ENCODE measurements at places on chromosomes 6 and 20.

DNA sequence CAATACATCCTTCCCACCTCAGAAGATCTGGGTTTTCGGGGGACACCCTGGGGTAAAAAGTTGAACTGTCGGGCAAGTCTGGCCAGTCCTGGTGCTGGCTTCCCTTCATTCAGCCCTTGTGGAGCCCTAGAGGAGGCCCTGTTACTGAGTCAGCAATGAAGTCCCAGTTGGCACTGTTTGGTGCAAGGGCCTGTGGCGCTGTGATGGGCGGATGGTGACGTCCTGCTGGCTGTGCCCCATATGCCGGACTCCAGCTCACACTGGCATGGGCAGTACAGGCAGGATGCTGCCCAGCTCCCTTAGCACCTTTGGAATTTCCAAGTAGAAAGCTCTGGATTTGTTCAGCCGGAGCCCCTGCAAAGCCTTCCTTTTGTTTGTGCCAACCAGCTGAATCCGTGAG, 186.2 kb upstream of the PMEPA1 start:
- no peak for DNase-seq

DNA sequence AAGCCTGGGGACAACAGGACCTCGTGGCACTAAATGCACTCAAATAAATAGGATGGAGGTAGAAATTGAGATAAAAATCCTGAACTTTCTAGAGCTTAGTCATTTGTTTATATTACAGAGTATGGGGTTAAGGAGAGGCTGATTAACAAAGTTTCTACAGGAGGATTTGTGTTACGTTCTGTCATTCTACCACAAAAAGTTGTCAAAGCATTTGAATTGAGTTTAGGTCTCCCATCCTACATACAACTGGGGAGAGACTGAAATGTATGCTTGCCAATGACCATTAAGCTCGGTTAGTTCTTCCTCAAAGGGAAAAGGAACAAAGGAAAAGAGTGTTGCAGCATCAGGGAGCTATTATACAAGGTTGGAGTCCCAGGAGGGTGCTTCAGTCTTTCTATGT, 597.9 kb downstream of the COL12A1 start:
- no peak for DNase-seq

DNA sequence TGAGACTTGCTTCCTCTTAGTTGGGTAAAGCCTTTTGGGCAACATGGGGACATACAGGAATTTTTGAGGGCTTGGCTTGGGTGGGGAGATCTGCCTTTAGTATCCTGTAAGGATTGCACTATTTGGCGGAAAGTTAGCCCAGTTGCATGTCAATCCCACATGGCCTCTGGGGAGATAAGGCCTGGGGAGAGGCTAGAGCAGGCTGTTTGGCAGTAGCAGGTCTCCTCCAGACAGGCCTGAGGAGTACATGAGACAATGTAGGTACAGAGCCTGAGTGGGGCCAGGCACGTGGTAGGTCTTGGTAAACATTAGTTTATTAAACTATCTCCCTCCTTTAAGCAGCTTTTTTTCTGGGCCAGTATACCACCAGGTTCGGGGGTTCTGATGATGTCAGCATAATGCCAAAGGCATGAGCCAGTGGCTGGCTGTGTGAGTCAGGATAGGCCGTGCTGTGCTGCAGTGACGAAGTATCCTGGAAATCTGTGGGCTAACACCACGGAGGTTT, 147.9 kb downstream of the VEGFA start:
- no peak for DNase-seq

GRCh38 chr6:170152989-170153388, 137.9 kb downstream of the DLL1 start:
- DNase-seq, result no peak

GRCh38 chr6:39082310-39082709, 32.7 kb downstream of the SAYSD1 start:
- no peak for DNase-seq

- no peak for DNase-seq
Observed at GRCh38 chr20:54153041-54153327, 20.8 kb downstream of the CYP24A1 start.

DNA sequence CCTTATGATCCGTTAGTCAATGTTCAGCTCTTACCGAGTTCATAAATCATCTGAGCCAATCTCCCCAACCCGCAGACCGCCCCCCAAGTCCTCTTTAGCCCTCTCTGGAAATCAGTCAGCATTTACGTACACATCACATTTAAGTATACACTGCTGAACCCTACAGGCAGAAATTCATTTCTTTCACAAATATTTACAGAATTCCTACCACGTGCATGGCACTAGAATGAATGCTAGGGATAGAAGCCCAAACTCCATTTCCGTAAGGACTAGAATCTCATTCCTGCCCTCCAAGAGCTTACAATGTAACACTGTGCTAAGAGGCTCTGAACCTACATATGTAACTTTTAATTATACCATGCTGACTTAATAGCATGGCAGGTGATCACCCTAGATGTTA, 1.8 kb downstream of the OSER1 start:
- DNase-seq, result no peak

- no peak for DNase-seq
Observed at GRCh38 chr6:29816030-29816429, 11.6 kb upstream of the HLA-G start.

DNA sequence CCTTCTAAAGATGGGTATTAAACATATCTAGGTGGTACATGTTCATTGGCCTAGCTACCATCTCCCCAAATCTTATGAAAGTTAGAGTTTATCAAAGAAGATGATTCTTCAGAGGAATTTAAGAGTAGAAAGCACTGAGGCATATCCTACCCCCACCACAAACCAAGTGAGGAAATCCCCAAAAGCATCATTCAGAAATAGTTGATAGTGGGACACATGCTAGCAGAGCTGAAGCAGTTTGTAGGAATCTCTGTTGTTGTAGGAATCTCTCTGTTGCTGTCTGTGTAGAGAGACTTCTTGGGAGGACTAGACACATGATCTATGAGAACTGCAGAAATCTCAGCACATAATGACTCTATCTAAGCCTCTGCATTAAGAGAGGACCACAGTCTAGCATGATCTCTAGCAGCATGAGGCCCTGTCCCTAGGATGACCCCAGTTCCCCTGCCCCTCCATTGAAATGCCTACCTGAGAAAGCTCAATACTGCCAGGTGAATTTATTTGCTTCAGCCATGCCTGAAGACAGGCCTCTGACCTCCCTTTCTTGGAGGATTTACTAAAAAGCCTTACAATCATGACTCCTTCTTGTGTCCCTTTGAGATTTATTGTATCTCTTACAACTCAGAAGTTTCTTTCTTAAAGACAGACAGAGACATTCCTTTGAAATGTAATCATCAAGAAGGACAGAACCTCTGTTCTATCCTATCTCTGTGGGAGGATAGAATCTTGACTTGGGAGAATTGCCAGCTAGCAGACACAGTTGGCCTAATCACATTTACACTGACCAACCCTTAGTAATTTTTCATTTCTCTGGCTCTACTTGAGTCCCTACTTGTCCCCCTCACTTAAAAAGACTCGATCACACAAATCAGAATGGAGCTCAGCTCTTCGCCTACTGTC, 582.4 kb downstream of the PHF3 start:
- no peak for DNase-seq

- no peak for DNase-seq
Observed at GRCh38 chr6:132414761-132415160, 13.5 kb upstream of the MOXD1 start.

- DNase-seq, result no peak
Observed at GRCh38 chr6:141734071-141734840, 398.5 kb upstream of the GJE1 start.

DNA sequence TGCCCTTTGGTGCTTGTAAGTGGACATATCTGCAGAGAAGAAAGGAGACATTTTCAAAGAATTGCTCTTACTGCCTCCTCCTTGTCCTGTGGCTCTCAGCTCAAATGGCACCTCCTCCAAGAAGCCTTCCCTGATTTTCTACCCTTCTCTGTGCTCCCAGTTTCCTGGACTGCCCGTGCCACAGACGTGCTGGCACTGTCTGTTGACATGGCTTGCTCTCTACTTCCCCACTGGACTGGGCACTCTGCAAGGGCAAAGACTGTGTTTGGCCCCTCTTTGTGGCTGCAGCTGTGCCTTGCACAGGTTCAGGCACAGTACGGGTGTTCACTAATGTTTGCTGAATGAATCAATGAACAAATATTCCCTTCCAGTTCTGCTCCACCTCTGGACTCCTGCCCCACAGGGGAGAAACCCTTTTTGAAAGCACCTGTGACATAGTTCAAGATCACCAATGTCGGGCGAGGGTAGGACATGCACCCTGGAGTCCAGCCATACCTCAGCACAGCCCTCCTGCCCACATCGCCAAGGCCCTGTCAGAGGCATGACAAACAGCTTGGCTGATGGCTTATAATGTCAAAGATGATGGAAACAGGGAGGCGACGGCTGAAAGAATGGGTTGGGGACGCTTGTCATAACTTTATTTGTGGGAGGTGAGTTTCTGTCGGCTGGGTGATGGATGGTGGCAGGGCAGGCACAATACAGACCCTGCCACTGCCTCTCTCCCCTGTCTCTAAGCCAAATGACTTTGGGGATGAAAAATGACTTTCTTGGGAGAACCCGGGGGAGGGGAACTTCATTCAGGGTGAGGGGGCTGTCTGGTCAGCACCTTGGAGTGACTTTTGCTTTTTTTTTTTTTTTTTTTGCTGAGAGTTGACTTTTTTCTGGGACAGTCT, 15.6 kb upstream of the CTNNBL1 start:
- DNase-seq, result no peak

GRCh38 chr6:33116841-33117711, 41.3 kb downstream of the HLA-DPB1 start:
- no peak for DNase-seq

DNA sequence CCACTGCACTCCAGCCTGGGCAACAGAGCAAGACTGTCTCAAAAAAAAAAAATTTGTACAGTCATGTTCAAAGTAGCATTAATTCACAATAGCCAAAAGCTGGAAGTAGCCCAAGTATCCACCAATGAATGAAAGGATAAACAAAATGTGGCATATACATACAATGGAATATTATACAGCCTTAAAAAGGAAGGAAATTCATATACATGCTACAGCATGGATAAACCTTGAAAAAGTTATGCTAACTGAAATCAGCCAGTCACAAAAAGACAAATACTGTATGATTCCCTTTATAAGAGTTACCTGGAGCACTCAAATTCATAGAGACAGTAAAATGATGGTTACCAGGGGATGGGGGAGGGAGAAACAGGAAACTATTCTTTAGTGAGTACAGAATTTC, 15.7 kb downstream of the EEF1A1 start:
- no peak for DNase-seq

DNA sequence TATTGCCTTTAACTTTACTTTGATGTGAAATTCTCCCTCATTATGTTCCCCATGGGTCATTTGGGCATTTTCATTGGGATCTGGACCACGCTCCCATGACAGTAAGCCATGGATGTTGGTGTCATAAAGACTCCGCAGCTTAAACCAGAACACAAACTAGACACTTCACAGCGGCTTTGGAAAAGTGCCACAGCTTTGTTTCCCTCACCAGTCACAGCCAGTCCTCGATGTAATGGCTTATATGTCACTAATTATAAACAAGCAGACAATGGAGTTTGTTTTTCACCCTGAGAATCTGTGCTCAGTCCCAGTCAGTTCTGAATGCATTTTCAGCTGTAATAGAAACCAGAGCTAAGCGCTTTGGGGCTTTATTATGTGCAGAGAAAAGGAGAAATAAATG, 23.2 kb upstream of the DAAM2 start:
- no peak for DNase-seq

- no peak for DNase-seq
Observed at GRCh38 chr20:17818187-17818586, 118.4 kb downstream of the BANF2 start.

- no peak for DNase-seq
Observed at GRCh38 chr20:47368301-47368700, 11.8 kb upstream of the ZMYND8 start.

GRCh38 chr20:10637563-10637962, 36.2 kb downstream of the JAG1 start:
- DNase-seq, result no peak

DNA sequence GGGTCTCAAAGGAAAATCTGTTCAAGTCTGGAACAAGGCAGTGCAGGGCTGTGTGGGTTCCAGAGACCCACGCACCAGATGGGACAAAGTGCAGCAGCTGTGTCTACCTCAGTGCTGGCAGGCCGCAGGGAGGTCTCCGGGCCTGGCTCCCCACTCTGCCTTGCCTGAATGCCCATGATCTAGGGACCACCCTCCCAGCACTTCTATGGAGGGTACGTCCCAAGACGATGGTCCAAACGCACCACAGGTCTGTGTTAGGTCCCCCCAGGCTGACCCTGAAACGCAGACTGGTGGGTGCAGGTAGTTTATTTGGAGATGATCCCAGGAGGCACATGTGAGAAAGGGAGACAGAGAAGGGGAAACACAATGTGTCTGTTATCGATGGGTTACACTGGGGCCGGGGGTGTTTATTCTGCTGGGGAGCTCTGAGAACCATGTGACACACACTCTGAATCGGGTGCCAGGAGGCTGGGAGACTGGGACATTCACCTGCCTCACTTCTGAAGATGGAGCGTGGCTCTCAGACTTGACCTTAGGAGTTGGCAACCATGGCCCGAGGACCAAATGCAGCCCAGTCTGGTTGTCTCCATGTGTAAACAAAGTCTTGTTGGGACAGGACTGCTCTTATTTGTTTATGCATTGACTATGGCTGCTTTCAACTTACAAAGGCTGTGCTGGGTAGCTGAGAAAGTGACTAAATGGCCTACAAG, 21.7 kb downstream of the CST9L start:
- no peak for DNase-seq

DNA sequence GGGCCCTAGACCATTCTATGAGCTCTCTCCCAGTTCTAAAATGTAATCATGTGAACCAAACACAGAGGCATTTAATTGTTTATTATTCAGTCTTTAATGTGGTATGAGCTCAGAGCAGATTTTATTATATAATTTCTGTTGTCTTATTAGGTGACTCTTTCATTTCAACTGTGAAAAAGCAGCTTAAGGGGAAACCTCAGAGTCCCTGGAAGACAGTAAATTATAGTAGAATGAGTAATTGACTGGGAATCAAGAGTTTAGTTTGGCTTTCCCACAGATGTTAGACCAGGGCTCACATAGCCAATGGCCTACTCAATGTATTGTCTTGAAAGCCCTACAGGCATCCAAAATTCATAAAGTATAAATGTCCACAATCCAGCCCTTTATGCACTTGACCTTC, 390.4 kb upstream of the SLC35B3 start:
- DNase-seq, result no peak

DNA sequence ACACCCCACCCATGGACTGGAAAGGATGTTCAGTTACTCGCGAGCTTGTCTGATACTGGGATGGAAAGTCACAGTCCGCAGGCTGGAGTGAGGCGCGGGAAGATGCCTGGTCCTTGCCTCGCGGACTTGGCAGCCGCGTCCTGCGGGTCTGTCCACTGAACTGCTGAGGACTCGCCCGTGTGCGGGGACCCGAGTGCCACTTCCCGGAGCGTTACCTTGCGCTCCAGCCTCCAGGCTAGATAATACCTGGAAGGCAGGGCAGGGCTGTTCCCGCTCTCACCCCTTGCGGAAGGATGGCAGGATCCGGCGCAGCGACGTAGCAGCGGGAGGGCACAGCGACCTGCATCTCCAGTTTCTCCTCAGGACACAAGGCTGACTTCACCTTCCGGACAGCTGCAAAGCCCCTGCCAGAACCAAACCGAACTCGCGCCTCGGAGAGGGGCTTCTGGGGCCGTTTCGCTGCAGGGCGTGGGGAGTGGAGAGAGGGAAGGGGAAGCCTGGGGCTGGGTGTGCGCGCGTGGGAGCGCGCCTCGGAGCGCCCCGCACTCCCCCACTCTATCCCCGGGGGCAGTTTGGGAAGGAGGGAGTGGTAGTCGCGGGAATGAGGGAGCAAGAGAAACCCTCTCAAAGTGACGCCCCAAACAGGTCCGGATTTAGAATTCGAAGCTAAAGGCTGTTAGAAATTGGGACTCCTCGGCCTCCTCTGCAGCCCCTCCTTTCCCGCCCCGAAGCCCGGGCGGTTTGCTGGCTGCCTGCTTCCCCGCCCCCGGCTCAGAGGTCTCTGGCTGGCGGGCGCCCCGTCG, at the start of gene KCNQ5:
TSS of gene KCNQ5 (plus strand) at position 774 of the 803 bp plus-strand sequence.
- peak; percentile 16 for DNase-seq
